ENCODE measurements at places on chromosomes 5 and 9.

DNA sequence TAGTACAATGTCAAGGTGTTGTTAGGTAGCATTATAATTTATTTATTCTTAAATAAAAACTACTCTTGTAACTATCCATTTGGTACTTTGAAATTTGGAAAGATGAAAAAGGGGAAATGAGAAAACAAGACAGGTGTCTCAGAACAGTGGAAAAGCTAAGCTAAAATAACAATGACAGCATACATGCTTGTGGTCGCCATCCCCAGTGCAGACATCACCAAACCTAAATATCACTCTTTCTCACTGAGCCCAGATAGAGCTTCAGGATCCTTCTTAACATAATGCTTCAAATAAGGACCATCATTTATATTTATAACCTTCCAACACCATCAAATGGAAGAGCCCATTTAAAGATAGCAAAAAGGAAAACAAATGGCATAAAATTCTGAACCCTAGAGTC lies 434.4 kb upstream of the BRINP1 start:
- no peak for DNase-seq

DNA sequence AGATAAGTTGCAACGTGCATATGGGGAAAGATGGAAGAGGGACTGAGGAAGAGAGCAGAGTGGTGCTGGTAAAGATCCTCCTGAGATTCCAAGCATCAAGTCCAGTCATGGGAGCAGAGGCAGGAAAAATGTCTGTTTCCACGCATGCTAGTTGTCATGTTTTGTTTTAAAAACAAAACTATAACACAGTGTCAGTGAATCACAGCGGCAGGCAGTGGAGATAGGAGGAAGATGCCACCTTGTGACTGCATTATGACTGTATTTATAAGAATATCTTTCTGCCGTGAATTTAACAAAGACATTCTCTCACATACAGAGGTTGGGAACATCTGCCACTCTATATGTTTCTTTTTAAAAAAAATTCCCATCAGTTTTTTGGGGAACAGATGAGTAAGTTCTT lies 3.7 kb upstream of the SVEP1 start:
- DNase-seq = peak; percentile 19

DNA sequence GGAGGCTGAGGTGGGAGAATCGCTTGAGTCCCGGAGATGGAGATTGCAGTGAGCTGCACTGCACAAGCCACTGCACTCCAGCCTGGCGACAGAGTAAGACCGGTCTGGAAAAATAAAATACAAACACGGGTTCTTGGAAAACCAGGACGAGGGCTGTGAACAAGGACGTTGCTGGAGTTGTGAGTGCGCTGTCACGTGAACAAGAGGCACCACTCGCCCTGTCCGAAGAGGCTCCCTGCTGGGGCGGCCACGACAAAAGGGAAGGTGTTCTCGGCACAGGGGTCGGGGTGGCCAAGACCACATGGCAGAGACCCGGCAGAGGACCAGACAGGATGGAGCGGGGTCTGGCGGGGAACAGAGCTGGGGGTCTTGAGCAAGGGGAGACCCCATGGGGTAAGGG lies 30.6 kb upstream of the UBAC1 start:
- DNase-seq = no peak

- no peak for DNase-seq
Observed at GRCh38 chr5:178074266-178074952, 38.9 kb upstream of the N4BP3 start.

GRCh38 chr9:91736898-91737601 lies 213.0 kb downstream of the ROR2 start:
- no peak for DNase-seq

- no peak for DNase-seq
Observed at GRCh38 chr5:66967102-66967501, 229.5 kb downstream of the CD180 start.

- DNase-seq = no peak
Observed at GRCh38 chr5:107359033-107359915, 311.5 kb downstream of the EFNA5 start.

DNA sequence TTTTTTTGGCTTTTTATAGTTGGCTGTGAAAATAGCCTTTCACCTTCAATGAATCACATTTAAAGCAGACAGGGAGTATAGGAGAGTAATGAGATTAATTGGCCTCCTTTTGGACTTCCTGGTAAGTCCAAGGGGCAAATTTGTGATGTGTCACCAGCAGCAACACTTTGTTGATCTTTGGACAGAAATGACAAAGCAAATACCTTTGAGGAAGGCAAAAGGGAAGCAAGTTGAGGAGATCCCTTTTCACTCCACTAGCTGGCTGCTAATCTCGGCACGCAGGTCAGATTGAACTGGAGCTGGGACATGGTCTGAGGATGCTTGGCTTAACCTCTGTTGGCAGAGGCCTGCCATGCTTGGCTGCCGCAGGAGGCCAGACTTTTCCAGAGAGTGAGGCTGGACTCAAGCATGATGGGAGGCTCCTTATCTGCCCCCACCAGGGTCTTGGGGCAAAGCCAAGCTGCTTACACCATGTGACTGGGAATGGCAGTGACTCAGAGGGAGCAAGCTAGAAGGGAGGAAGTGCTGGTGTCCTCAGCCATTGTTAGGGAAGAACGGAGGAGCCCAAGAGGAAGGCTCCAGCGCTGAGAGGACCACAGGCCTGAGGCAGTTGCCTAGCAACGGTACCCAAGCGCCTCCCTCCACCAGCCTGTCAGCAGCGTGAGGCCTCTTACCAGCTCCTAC lies 174.5 kb upstream of the MAP1B start:
- peak; percentile 88 for DNase-seq

DNA sequence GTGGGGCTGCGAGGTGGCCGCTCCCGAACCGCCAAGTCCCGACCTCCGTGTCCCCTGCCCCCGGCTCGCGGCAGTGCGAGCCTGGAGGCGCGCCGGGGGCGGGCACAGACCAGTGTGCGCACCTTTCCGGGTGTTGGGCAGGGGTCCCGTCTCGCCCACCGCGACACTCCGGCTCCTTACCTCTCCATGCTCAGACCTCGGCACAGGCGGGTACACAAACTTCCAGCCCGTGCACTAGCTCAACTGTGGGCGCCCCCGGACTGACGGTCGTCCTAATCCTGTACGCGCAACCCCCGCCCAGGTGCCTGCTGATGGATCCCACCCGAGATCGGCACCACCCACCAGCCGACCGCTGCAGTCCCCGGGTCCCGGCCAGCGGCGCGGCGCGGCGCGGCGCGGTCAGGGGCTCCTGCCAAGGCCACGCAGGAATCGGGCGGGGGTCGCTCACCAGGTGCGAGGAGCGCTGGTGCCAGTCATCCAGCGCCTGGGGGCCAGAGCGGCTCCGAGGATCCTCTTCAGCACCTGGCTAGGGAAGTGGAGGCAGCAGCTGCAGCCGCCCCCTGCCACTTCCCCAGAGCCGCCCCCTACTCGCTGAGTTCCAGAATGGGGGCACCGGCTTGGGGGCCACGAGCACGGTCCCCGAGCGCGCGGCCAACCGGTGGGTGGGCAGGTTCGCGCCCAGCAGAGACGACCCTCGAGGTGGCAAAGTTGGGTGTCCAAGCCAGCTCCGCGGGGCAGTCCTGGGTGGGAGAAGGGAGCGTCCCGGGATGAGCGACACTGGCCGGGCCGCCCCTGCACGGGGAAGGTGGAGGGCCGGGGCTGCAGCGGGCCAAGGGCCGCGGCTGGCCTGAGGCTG lies 511 bp downstream of the SEMA5A start:
- no peak for DNase-seq

DNA sequence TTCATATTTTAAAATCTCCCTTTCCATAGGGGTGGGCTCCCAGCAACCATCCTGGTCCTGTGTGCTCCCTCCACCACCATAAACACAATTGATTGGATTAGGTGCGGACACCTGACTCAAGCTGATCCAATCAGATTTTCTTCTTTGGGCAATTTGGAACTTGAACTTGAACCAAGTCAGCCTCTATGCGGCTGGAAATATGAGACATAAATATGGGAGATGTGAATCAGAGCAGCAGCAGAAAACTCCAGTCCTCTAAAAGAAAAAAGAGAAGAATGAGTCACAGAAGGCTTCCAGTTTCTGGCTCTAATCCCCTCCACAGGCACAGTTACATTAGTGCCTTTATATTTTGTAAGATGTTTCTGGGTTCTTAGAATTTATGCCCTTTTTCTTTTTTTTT lies 306.6 kb downstream of the MLLT3 start:
- no peak for DNase-seq

DNA sequence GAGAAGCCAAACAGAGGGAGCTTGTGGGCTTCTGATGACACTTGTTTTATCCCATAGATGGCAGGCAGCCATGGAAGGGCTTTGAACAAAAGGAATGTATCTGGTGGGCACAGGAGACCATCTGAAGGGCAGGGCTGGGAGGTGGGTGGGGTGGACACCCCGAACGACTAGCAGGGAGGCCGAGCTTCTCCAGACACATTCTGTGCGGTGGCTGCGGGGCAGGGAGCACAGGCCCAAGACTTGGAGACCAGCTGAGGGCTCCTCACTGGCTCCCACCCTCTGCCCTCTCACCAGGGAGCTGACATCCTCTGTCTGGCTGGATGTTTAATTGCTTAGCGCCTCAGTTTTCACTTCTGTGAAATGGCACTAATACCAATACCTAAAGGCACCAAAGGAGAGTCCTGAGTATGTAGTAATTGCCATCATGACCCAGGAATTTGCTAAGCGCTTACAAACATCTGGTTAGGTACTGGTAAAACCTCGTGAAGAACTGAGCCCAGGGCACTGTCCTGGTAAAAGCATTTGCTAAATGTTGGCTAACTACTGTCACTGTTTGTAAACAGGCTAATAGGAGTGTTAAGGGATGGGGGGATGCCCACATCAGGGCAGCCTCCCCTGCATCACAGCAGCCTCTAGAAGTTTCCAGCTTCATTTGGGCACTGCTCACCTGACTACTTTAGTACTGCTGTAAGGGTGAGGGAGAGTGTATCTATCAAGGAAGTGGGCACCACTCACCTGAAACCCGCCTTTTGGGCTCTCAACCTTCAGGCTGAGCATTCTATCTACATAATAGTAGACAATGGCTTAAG lies 2.1 kb upstream of the PHF2 start:
- DNase-seq = no peak

DNA sequence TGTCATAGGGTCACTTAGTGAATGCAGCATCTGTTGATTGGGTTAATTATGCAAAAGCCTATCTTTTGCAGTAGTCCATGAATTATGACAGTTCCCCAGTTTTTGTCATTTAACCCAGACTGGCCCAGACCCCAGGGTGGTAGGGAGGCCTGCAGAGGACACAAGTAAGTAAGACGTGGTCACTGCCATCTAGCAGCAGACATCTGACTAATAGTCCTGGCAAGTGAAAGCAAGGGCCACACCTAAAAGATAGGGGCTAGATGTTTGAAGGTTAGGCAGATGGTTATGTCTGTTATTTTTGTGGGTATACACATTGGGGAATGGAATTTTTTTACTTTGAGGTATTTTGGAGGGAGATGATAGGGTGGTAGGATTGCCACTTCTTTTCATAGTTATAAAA lies 48.0 kb downstream of the RAB14 start:
- no peak for DNase-seq

- DNase-seq = no peak
Observed at GRCh38 chr5:78626009-78626571, 22.5 kb downstream of the LHFPL2 start.

DNA sequence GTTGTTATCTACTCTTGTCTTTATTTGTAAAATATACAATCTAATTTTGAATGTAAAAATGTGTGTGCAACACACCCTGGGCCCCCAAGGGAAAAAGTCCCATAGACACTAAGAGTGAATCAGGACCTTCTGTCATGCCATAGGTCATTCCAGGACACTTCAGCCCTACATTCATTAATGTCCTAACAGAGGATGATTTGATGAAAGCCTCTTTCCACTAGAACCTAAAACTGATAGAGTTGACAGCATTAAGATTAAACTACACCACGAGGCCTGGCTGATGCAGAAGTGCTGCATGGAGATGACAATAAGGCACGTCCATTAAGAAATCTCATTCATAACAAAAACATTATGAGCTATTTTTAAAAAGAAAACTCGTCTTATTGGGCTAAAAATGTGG lies 46.2 kb downstream of the FRMD3 start:
- no peak for DNase-seq

DNA sequence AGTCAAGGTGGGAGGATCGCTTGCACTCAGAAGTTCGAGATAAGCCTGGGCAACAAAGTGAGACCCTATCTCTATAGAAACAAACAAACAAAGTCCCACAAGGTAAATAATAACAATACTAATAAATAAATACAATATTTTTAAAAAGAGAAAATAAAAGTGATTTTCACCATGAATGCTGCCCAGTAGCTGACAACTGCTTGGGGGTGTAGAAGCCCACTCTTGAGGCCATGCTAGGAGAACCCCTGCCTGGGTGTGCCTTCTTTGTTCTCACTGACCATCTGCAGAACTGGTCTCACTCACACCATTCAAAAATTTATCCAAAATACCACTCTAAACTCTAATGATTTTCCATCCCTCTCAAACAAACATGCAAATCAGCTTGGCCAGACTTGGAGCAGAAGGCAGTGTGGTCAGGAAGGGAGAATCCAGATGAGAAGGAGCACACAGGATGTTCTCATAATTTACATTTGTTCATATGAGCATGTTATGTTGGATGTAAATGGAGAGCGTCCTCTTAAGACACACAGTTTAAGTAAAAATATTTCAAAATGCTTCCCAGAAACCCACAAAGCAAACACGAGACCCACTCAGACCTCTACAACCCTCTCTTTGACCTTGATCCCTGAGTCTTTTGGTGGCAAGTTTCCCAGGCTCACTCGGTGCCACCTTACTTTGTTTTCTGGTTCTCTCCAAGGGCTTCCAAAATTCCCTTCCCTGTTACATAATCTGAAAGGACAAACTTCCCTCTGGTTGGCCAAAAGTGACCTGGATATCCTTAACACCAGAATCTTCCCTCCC lies 7.9 kb upstream of the RAI14 start:
- DNase-seq = no peak

GRCh38 chr9:97366476-97366875 lies 45.4 kb upstream of the TDRD7 start:
- DNase-seq = no peak

GRCh38 chr5:172640822-172641358 lies at the start of gene NEURL1B:
Gene NEURL1B, plus strand, starts transcription at chr5:172641263. Its CDS starts 144 bp downstream, at chr5:172641407.
- peak; percentile 79 for DNase-seq

GRCh38 chr5:123485275-123485674 lies 26.7 kb upstream of the CSNK1G3 start:
- DNase-seq = no peak

GRCh38 chr5:139341187-139341688 lies 416 bp upstream of the PAIP2 start:
- DNase-seq = no peak

DNA sequence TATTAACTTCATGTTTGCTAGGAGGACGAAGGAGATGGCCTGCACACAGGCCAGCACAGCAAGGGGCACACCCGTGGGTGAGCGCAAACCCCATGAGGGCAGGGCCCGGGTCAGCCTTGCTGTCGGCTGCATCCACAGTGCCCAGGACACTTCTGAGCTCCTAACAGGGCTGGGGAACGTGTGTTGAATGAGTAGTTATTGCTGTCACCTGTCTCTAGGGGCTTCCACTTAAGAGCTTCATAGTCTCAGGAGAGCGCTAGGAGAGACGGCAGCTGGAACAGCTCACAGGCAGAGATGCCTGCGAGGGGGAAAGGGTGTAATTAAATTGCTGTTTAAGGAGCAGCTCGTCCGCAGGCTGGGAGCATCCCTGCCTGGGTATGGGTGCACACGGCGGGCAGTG lies 91.4 kb upstream of the NEURL1B start:
- DNase-seq = no peak
